ENCODE measurements at places on chromosomes 11 and 22. TPM values are rescaled to one million over a fixed set of nuclear protein-coding genes. Genes with fewer than 3 reads are reported as not detected.
A peak's percentile ranks its signal among the peaks of the same experiment; 100 is the strongest.

JAML gene
- total RNA-seq = not detected

DNA sequence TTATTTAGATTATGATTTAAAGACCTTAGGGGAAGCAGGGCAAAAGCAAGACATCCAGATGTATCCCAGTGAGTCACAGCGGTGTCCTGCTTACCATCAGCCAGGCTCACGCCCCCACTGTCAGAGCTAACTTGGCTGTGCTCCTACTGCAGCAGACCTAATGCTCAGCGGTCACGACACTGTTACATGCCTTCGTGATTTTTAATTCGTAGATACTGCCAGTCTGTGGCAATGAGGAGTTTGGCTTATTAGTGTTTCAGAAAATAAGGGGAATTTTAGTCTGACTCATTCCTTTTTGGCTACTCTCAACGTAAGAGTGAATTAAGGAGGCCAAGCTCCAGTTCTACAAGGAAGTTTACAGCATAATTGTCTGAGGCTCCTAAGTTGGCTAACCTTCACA is 22.7 kb downstream of the EFCAB6 start:
- peak; percentile 35 for DNase-seq

DNA sequence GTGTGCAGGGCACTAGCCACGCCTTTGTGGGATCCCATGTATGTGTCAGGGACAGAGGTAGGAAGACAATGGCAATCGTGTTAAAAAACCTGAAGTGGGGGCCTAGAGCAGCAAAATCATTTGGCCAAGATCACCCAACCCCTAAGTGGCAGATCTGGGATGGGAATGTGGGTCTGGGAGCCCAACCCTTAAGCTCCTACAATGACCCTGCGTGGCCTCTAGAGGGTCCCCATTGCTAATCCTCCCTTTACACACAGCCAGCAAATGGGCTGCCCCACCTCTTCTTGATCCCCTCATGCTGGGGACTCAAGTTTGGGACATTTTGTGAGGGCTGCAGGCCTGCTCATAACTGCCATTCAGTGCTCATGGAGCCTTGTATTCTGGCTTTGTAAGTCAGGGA is 73.2 kb upstream of the SUSD2 start:
- DNase-seq = no peak

WNT11 gene
- total RNA-seq = not detected

DNA sequence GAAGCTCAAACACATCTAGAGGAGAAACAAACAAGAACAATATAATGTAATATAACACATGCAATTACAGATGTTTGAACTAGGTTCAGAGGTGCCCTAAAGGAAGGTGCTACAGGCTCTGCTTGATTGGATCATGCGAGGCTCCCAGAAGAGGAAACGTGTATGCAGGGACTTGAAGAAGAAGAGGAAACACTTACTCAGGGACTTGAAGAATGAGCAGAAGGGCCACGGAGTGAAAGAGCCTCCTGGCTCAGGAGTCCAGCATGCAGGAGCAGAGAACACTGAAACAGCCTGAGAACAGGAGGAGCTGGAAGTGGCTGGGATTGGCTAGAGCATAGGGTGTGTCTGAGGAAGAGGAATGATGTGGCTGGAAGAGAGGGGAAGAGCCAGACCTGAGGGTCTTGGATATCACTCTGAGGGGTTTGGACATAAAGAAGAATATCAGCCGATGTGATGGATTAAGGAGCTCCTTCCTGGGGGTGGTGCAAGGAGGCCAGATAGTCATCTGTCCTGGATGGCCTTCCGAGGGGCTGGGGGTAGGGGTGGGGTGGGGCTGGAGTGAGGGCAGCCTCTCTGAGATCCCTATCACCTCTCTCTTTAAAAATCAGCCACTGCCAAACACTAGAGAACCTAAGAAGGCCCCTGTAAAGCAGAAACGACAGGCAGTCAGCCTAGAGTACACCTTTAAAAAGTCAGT is 16.8 kb downstream of the FZD4 start:
- DNase-seq = no peak

NRXN2 gene
- not detected for total RNA-seq

Data from SJSA1 (cell line).